ENCODE measurements at places on chromosomes 1 and 21.

DNA sequence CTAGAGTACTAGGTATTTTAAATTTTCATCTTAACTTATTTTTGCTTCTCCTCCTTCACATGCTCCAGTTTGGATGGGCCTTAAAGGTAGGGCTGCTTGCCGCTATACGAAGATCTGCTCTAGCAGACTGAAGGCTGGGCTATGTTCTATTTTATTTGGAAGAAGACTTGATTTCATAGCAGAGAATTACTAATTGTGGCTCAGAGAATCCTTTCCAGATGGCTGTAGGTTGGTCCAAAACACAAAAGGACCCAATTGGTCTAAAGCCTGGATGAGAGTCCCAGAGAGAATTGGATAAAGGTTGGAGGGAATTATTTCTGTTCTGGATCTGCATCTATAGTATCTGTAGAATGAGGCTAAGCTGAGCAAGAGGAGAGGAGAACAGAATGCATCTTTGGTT is 719.4 kb upstream of the PTBP2 start:
- no peaks in the 10 kb centered on the region for H3K36me3 ChIP-seq
- no peak overlapping the region for H3K4me3 ChIP-seq
- H3K27ac ChIP-seq = no peak overlapping the region
- no peaks in the 10 kb centered on the region for H3K27me3 ChIP-seq
- H3K4me1 ChIP-seq = no peaks in the 10 kb centered on the region

GRCh38 chr21:44437696-44438431 is 17.4 kb upstream of the LRRC3 start:
- DNase-seq = no peak
- no peaks in the 10 kb centered on the region for H3K27me3 ChIP-seq
- no peak overlapping the region for H3K4me3 ChIP-seq
- no peaks in the 10 kb centered on the region for H3K4me1 ChIP-seq

DNA sequence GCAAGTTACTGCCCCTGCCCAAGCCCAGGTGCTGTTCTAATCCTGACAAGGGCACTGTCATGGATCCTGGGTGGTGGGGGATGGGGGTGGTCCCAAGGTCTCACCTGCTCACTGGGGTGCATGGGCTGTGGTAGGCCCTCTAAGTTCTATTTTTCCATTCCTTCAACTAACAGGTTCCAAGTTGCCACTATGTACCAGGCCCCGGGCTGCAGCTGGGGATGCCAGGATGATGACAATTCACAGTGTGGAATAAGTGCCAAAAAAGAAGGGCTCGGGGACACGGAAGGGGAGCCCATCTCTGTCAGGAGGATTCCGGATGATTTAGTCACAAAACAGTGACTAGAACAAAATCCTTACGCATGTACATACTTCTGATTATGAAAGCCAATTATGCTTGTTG is 76.0 kb downstream of the STUM start:
- no peak overlapping the region for H3K4me3 ChIP-seq
- H3K27me3 ChIP-seq = no peaks in the 10 kb centered on the region
- H3K4me1 ChIP-seq = peaks cover 33% of the 10 kb centered on the region
- no peak overlapping the region for H3K27ac ChIP-seq
- peaks cover 13% of the 10 kb centered on the region for H3K36me3 ChIP-seq

GRCh38 chr1:14413819-14414490 is 184.5 kb upstream of the KAZN start:
- H3K36me3 ChIP-seq = no peaks in the 10 kb centered on the region
- H3K27ac ChIP-seq = no peak overlapping the region
- no peaks in the 10 kb centered on the region for H3K4me1 ChIP-seq
- H3K27me3 ChIP-seq = peaks cover 14% of the 10 kb centered on the region
- no peak overlapping the region for H3K4me3 ChIP-seq
- no peak for DNase-seq

DNA sequence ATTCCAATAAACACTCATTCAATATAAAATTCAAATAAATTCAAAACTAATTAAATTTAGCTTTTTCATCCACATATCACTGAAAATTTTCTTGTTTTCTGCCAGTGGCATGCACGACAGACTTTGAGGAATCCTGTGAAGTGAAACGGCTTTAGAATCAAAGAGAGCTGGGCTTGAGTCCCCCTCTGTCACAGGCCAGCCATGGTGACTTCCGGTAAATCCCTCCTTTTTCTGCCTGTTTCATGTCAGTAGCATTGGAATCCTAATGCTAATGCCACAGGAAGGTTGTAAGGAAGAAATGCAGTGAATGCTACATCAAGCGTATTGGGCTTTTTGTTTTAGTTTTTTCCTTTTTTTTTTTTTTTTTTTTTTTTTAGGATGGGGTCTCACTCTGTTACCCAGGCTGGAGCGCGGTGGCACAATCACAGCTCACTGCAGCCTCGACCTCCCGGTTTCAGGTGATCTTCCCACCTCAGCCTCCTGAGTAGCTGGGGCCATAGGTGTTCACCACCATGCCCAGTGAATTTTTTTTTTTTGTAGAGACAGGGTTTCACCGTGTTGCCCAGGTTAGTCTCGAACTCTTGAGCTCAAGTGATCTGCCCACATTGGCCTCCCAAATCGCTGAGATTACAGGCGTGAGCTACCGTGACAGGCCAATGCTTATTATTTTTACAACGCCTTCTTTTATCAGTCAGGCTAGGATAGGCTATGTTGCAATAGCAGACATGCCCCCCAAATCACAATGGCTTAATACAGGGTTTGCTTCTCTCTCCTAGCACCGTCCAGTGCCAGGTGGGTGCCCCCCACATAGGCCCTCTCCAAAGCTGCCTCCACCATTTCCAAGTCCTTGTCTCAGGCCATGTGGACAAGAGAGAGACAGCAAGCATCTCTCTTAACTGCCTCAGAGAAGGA is 3.6 kb upstream of the MATN1 start:
- peaks cover 26% of the 10 kb centered on the region for H3K36me3 ChIP-seq
- DNase-seq = no peak
- H3K27me3 ChIP-seq = no peaks in the 10 kb centered on the region
- H3K4me1 ChIP-seq = peaks cover 27% of the 10 kb centered on the region
- peak overlapping the region; percentile 67 for H3K27ac ChIP-seq

DNA sequence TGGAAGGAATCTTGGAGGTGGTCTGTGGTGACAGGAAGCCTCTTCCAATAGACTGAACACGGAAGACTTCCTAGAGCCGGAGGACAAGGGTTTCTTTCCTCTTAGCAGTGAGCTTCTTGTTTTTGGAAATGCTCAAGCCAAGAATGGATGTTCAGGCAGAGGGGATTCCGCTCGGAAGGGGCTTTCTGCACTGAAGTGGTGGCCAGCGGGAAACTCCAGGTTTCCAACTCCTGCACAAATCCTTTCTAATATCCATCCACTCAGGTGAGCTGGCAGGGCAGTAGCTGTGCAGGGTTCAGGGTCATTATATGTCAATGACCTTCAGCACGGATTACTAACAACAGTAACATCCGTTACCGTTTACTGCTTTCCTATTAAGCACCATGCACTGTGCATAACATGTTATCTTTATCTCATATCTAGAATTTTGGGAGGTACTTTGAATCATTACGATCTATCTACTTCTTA is 573 bp upstream of the CPT2 start:
- H3K27ac ChIP-seq = peak overlapping the region; percentile 95
- H3K27me3 ChIP-seq = no peaks in the 10 kb centered on the region

GRCh38 chr1:108107658-108108057 is 92.5 kb downstream of the SLC25A24 start:
- H3K4me3 ChIP-seq = no peak overlapping the region
- no peaks in the 10 kb centered on the region for H3K27me3 ChIP-seq
- H3K36me3 ChIP-seq = no peaks in the 10 kb centered on the region
- H3K4me1 ChIP-seq = peaks cover 16% of the 10 kb centered on the region
- peak; percentile 52 for DNase-seq

- no peak overlapping the region for H3K4me3 ChIP-seq
- no peaks in the 10 kb centered on the region for H3K27me3 ChIP-seq
- H3K4me1 ChIP-seq = no peaks in the 10 kb centered on the region
- no peaks in the 10 kb centered on the region for H3K36me3 ChIP-seq
Measured at GRCh38 chr1:245609354-245610150, 454.8 kb downstream of the KIF26B start.

DNA sequence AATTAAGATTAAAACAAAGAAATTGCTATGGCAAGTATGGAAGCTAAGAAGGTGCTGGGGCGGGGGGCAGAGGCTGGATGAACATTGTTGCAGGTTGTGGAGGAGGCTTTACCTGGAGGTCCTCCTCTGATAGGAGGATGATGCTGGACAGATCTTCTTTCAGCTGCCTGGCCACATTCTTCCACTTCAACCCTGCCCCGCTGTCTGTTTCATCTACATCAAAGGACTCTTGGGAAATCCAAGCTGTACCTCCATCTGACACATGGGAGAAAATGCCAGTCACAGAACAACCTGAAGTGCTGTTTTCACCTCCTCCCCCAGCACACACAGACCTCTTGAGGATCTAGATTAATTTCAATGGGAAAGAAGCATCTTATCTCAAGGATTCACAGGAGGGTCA is 5.3 kb downstream of the DFFA start:
- no peak overlapping the region for H3K4me3 ChIP-seq
- peak overlapping the region; percentile 71 for H3K27ac ChIP-seq
- peaks cover 83% of the 10 kb centered on the region for H3K36me3 ChIP-seq
- DNase-seq = no peak

DNA sequence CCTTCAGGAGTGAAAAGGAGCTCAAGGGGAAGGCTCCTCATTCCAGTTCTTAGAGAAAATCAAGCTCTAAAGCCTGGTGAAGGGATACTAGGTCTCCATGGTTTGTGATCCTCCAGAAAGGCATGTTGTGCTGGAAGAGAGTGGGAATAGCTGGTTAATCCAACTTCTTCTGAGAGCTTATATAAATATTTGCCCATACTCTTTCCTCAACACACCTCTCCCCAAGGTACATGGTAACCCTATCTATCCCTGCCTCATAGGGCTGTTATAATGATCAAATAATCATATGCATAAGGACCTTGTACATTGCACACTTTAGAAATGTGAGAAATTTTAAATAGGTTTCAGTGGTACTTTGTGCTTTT is 14.6 kb downstream of the XKR8 start:
- H3K27ac ChIP-seq = peak overlapping the region; percentile 49
- peaks cover 71% of the 10 kb centered on the region for H3K36me3 ChIP-seq
- H3K27me3 ChIP-seq = no peaks in the 10 kb centered on the region
- no peak for DNase-seq
- H3K4me1 ChIP-seq = peaks cover 13% of the 10 kb centered on the region
- no peak overlapping the region for H3K4me3 ChIP-seq

DNA sequence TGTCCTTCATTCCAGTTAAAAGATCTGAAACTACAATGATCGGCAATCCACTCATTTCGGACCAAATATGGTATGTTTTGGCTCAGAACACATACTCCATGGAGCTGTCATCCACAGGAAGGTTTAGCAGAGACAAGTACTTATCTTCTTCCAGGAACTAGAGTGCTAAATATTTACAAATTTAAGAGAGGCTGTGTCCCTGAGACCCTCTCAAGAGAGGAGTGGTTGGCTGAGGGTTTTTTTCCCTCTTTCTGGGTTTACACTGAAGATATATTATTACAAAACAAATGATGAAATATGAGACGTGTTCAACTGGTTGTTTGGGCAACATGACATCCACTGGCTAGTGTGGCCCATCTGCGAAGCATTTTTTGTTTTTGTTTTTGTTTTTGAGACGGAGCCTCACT is 25.9 kb upstream of the NID1 start:
- DNase-seq = no peak
- no peak overlapping the region for H3K4me3 ChIP-seq
- H3K36me3 ChIP-seq = no peaks in the 10 kb centered on the region
- H3K27ac ChIP-seq = no peak overlapping the region
- H3K27me3 ChIP-seq = peaks cover 37% of the 10 kb centered on the region

DNA sequence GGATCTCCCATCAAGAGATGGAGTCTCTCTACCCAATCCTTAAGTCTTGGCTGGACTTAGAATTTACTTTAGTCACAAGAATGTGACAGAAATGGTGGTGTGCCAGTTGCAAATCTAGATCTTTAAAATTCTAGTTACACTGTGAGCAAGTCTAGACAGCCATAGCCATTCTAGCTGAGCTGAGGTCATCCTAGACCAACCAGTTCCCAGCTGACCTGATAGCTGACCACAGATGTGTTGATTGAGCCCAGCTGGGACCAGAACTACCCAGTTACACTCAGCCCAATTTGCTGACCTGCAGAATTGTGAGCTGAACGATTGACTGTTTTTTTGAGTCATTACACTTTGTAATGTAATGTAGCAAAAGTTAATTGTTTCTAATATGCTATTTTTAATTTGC is 251.8 kb downstream of the ADGRL2 start:
- no peaks in the 10 kb centered on the region for H3K4me1 ChIP-seq
- no peak for DNase-seq
- no peak overlapping the region for H3K4me3 ChIP-seq
- no peaks in the 10 kb centered on the region for H3K27me3 ChIP-seq

DNA sequence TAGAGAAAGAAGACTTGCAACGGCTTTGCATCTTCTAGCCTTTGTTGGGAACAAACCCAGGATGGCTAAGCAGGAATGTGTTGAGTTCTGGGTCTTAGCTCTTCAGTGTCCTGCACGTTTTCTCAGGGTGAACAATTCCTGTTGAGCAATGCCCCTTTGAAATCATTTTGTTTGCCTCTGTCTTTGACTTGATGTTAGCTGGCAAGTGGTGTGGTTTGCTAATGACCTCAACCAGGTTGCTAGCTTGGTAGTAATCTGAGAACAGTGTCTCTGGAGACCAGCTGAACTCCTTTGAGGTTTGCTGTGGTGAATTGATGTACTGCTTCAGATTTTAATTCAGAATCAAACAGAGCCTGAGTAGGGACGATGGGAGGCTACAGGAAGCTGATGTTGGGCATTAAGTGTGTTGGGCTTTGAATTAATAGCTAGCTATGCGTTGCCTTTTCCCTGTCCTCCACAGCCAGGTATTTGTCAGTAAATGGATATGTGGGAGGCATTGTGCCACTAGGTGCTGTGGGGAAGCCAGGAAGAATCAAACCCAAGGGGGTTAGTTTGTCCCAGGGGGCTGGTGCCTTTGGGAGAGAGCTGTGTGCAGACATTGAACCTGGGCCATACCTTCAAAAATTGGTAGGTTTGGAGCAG is 23.3 kb upstream of the SRSF10 start:
- peaks cover 7% of the 10 kb centered on the region for H3K4me1 ChIP-seq
- H3K4me3 ChIP-seq = no peak overlapping the region
- H3K27ac ChIP-seq = no peak overlapping the region
- no peaks in the 10 kb centered on the region for H3K36me3 ChIP-seq

- H3K27me3 ChIP-seq = peaks cover 63% of the 10 kb centered on the region
- DNase-seq = no peak
- no peaks in the 10 kb centered on the region for H3K36me3 ChIP-seq
Measured at GRCh38 chr1:34380526-34381124, 203.9 kb downstream of the C1orf94 start.

DNA sequence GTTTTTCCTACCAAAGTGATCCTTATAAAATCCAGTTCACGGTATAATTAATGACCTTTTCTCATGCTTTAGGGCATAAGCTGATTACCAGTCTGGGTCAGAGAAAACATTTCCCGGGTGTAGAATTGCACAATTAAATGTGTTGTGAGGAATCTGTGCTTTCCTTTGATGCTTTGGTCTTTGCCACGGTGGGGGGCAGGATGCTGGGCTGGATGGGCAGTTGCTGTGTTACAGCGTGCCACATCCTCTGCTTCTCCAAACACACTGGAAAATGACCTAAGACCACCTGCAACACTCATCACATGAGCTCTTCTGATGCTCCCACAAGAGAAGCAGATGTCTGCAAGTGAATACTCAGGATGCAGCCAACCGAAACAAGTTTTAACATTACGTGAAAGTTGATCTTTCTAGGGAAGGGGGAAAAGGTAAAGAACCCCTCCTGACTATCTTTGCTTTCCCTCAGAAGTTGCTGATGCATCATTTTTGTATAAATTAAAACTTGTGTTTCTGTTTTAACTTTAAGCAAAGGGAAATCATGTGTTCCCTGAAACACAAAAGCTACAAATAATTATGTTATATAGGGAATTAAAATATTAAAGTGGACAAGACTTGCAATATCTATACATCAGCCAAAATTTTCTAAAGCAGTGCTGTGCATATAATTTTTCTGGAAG is 515.3 kb upstream of the NR5A2 start:
- DNase-seq = no peak
- H3K36me3 ChIP-seq = no peaks in the 10 kb centered on the region
- no peak overlapping the region for H3K4me3 ChIP-seq
- no peaks in the 10 kb centered on the region for H3K4me1 ChIP-seq
- peaks cover 6% of the 10 kb centered on the region for H3K27me3 ChIP-seq
